Anterior cingulate cortex (tissue), 58 donors: ENCODE measurements at places on chromosomes 6 and 20.

DNA sequence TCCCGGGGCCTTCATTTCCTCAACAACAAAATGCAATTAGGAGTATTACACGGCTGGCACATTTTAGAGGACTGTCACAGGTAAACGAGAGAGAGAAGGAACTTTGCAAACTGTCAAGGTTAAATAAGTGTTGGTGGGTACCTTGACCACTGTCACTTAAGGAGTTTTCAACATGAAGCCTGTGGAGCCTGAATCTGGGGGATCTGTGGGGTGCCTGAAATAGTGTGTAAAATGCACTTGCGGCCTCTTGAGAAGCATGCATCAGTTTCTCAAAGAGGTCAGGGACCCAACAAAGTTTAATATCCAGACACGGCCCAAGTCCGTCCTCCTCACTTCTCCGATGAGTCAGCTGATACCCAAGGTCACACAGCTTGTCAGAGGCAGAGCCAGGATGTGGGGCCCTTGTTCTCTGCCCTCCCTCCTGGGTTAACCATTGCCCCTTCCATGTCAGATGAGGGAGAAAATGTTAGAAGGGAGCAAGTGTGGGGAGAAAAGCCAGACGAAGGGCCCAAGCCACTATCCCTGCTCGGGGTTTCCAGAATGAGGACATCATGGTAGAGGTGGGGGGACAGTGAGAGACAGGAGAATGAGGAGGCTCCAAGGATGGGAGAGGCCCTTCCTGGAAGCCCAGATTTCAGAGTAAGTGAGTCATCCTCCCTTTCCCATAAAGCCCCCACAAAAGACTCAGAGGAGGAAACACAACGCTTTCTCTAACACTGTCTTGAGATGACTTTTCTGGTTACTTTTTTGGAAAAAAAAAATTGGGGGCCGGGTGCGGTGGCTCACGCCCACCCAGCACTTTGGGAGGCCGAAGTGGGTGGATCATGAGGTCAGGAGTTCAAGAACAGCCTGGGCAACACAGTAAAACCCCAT lies 42.2 kb downstream of the C6orf132 start:
- no peak for DNase-seq

- DNase-seq: no peak
These were observed at the start of gene TNFRSF6B for GRCh38 chr20:63696628-63697356. Gene TNFRSF6B (plus strand): TSS chr20:63696652. CDS start chr20:63696768, 116 bp downstream.

- DNase-seq: no peak
These were observed 21.2 kb downstream of the RAB22A start for GRCh38 chr20:58330687-58331086.

GRCh38 chr6:147204060-147204785 lies at the start of gene STXBP5:
Gene STXBP5 (plus strand): TSS chr6:147204417. CDS start chr6:147204533, 116 bp downstream.
- DNase-seq: peak; percentile 34

DNA sequence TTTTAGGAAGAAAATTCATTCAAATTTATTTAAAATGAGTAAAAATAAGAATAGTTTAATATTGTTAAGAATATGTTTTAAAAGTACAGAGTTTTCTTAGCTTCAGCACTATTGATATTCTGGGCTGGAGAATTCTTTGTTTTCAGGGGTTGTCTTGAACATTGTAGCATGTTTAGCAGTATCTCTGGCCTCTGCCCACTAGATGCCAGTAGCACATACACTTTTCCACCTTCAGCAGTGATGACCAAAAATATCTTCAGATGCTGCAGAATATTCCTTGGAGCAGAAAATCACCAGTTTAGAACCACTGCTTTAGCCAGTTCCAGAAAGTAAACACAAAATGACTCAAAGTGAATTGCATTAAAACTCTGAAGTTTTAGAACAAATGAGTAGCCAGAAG lies 19.4 kb upstream of the SDHAF4 start:
- no peak for DNase-seq

DNA sequence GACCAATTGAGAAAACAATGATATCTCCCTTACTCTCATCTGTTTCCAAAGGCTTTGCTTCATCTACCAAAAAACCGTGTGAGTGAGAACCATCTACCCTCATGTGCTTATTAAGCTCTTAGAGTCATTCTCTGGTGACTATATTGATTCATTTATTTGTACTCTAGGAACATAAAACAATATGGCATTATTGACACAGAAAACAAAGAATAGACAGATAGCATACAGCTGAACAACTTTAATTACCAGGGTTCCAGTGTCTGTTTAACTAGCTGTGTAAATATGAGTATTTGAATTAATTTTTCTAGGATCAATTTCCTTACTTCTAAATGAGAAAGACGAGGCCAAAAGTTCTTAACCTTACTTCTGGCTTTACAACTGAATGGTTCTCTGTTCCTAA lies 31.3 kb upstream of the HEY2 start:
- DNase-seq: no peak

DNA sequence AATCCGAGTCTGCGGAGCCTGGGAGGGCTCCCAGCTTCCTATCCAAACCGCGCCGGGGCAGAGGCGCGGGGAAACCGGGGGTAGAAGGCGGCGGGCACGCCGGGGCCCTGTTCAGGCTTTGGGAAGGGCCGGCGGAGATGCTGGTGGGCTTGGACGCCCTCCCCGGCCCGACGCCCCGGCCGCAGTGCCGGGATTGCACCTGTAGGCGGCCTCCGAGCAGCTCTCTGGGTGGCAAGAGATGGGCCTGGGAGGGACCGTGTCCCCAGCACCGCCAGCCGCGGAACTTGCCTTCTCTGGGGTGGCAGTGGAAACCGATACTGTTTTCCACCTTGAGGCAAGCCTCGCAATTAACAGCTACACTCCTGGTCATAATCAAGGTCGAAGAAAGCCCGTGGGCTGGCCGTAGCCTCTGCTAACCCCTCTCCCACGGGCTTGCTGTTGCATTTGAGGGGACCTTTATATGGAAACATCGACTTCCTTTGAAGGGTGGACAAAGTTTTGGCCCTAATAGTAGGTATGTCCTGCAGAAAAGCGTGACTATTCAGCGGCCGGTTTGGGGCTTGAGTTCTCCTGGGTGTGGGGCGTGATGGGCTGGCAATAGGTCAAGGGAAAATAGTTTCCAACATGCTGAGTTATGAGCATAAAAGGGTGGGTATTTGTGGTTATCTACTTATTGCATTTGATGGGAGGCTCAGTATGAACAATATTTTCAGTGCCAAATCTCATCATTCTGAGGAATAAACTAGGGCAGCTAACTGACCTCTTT lies 1.1 kb upstream of the JAG1 start:
- DNase-seq: no peak

- DNase-seq: no peak
These were observed 26.4 kb downstream of the PSMG4 start for GRCh38 chr6:3285049-3285639.

DNA sequence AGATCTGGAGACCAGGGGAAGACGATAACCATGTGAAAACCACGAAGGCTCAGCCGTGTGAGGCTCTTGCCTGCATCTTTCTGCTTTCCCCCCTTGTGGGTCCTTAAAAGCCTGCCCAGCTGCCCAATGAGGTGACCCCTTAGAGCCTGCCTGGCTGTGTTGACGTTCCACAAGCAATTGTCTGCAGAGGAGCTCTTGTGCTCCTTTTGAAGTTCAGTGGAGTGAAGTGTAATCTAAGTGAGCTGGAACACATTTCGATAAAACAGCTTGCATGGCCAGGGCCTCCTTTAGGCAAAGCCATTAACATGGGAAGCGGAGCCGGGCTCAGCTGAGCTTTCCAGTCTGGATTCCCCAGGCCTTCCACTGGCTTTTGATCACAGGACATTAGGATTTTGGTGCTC lies 27.3 kb upstream of the TCP11 start:
- DNase-seq: no peak

- no peak for DNase-seq
These were observed 29.3 kb upstream of the EMILIN3 start for GRCh38 chr20:41395667-41396664.

GRCh38 chr6:26017632-26017966 lies 55.0 kb downstream of the TRIM38 start:
- peak; percentile 48 for DNase-seq

GRCh38 chr20:43969028-43969447 lies 54.4 kb downstream of the TOX2 start:
- no peak for DNase-seq

- DNase-seq: no peak
These were observed 14.3 kb upstream of the MAP1LC3A start for GRCh38 chr20:34544109-34544796.

DNA sequence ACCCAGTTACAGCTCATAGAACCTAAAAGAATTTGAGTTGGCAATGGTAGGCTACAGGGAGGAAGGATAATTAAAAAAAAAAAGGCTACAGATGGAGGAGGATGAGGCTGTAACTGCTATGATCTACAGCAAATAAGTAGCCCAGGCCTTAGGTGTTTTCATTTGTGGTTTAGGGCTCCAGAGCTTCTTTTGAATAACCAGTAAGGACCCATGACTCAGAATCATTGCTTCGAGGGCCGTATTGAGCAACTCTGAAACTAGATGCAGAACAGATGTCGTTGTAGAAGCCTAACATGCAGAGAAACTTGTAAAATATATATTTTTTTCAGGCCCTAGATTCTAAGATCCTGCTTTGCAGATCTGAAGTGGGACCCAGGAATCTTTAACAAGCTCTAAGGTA lies 19.0 kb upstream of the ASIP start:
- DNase-seq: no peak

- DNase-seq: no peak
These were observed 46.4 kb upstream of the COL21A1 start for GRCh38 chr6:56293781-56294180.

- DNase-seq: no peak
These were observed 41.2 kb downstream of the TBC1D7 start for GRCh38 chr6:13287104-13287503.

- DNase-seq: peak; percentile 12
These were observed 97.9 kb upstream of the MTHFD1L start for GRCh38 chr6:150767571-150768018.

DNA sequence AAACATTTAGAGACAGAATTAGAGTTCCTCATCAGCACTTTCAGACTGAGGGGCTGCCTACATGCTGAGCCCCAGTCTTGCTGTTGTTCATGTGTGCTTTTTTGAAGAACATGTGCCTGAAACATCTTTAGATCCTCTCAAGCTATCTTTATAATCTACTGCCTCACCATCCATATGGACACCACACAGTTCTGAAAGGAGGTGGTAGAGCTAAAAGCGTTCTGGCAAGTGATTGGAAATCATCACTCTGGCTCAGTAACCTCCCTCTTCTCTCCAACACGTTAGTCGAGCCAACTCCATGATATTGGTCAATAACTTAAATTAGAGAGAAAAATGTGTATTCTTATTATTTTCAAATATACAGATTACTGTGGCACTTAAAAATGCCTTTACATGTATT lies 40.6 kb downstream of the CLVS2 start:
- DNase-seq: peak; percentile 6

DNA sequence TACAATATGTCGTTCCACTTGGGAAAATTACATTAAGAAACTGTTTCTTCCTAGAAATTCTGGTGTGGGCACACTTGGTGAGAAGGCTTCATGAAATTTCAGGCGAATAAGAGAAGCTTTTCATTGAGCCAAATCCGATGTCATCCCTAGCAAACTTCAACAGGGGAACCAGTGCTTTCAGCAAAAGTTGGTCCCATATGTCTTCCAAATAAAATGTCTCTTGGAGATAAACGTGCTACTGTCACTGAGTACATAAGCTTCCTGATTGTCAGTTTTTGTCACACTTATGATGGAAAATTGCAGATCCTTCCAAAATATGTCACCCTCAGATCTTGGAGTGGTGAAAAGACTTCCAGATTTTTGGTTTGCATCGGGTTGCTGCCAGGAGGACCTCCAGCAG lies 31.1 kb upstream of the SLC35A1 start:
- DNase-seq: no peak

DNA sequence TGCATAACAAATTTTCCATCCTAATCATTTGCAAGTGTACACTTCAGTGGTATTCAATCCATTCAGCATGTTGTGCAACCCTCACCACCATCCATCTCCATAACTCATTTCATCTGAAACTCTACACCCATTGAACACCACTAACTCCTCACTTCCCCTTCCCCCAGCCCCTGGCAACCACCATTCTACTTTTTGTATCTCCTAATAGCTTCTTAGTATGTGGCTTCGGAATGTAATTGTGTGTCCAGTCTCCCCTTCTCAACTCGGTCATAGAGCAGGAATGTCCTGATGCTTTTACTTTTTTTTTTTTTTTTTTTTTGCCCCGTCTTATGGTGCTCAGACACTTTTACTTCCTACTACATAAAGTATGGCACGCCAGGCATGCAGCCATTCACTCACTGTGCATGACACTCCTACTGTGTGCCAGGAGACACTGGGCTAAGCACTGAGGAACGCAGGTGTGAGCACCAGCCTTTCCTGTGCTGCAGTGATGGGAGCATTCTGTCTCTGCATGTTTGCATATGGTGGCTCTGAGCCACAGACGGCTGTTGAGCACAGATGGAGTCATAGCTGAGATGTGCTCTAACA lies 15.3 kb downstream of the HCK start:
- DNase-seq: no peak

- no peak for DNase-seq
These were observed 38.0 kb upstream of the NR2E1 start for GRCh38 chr6:108127826-108128225.

- DNase-seq: no peak
These were observed 37.7 kb downstream of the SYTL3 start for GRCh38 chr6:158687506-158687905.

DNA sequence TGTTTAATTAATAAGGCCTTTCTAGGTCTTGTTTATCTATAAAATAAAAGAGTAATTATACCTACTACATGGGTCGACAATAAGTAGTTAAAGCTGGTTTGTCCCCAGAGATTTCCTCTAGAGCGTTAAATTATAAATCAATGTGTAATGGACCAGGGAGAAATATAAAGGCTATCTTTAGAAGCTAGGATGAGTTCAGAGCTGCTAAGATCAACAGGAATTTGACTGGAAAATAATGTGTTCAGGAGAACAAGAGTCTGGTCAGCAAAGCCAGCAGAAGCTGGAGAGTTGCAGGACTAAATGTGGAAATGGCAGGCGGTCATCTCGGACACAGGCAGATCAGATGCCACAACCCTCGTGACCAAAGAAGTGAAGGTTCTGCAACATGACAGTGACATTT lies 428.8 kb downstream of the EPM2A start:
- no peak for DNase-seq

DNA sequence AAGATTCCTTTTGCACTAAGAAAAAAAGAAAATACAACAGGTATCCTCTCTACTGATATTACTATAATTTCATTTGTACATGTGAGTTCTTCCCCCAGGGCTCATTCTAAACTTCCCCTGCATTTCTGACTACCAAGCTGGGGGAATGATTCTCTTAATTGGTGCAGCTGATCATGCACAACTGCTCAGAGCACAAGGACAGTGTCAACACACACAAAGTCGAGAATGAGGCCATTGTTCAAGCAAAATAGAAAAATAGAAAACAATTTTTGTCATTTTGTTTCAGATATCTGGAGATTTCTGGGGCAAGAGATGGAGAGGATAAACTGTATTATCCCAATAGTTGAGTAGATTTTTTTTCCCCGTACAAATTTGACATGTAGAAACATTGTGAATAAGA lies 236.3 kb downstream of the HAO1 start:
- no peak for DNase-seq

- DNase-seq: no peak
These were observed 25.9 kb downstream of the PPARD start for GRCh38 chr6:35368038-35368887.

GRCh38 chr6:33502486-33502885 lies 48.1 kb downstream of the ZBTB9 start:
- DNase-seq: no peak
